ENCODE measurements at places on chromosomes 5 and 9.

- no peak for DNase-seq
These were observed 190.1 kb downstream of the GNA14 start for GRCh38 chr9:77457916-77458592.

GRCh38 chr5:107519900-107520354 lies 150.8 kb downstream of the EFNA5 start:
- DNase-seq, result no peak

DNA sequence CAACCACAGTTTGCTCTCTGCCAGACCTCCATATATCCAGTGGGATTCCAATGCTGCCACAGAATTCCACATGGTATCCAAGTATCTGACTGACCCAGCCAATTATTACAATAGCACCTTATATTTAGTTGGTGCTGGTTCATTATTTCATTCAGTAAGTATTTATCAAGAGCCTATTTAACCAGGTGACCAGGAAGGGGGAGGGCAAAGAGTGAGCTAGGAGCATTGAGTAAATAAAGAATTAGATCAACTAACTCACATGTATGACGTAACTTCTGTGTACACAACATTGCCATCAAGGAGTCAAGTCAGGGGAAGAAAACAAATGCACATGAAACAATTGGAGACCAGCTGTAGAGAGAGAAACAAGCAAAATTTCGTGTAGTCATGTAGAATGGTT lies 207.1 kb upstream of the PAPPA start:
- DNase-seq, result no peak

- no peak for DNase-seq
These were observed 301.1 kb upstream of the PTGER4 start for GRCh38 chr5:40378396-40379177.

- no peak for DNase-seq
These were observed 1.2 kb upstream of the PHYHD1 start for GRCh38 chr9:128919402-128920089.

GRCh38 chr5:94473936-94474335 lies 144.5 kb downstream of the KIAA0825 start:
- no peak for DNase-seq

GRCh38 chr5:116234681-116235080 lies 149.9 kb downstream of the COMMD10 start:
- DNase-seq, result no peak

- no peak for DNase-seq
These were observed 1.5 kb downstream of the FCN1 start for GRCh38 chr9:134916161-134916665.

GRCh38 chr5:10532421-10532820 lies 31.4 kb upstream of the ANKRD33B start:
- DNase-seq, result no peak

GRCh38 chr5:178286226-178287090 lies 53.9 kb upstream of the PHYKPL start:
- DNase-seq, result no peak

GRCh38 chr5:154782326-154782725 lies 27.1 kb downstream of the LARP1 start:
- DNase-seq, result no peak

GRCh38 chr9:131469356-131469755 lies 33.4 kb upstream of the POMT1 start:
- DNase-seq, result no peak

GRCh38 chr5:118637947-118638670 lies 350.2 kb downstream of the DTWD2 start:
- no peak for DNase-seq

GRCh38 chr9:36928670-36929349 lies 105.3 kb downstream of the PAX5 start:
- no peak for DNase-seq

DNA sequence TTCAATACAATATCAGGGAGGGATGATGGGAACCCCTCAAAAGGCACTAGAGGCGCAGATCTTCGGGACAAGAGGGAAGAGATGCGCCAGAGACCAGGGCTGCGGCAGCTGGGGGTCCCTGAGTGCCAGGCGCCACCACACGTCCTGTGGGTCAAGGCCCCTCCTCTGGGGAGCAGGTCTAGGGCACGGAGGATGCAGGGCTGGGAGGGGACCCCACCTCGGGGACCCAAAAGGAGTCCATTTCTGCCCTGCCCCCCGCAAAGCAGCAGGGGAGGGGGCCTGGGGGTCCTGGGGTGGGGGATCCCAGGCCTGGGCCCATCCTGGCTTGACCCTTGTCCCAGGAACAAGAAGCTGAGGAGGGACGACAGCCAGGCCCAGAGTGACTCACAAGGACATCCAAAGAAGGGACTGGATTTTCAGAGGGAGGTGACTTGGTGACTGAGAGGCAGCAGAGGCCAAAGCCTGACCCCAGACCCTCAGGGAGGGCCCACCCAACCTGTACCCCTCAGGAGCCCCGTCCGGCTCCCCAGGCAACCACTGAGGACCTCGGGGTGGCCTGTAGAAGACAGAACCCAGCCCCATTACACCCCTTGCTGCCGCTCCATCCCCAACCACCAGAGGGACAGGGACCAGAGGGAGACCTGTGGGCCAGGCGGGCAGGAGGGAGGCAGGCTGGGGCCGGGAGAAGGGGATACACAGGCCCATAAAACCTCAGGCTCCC lies 54.2 kb downstream of the LRSAM1 start:
- no peak for DNase-seq

- no peak for DNase-seq
These were observed 9.0 kb downstream of the DBH start for GRCh38 chr9:133645021-133645765.

- no peak for DNase-seq
These were observed 162.5 kb downstream of the HSPA4 start for GRCh38 chr5:133214153-133214820.

DNA sequence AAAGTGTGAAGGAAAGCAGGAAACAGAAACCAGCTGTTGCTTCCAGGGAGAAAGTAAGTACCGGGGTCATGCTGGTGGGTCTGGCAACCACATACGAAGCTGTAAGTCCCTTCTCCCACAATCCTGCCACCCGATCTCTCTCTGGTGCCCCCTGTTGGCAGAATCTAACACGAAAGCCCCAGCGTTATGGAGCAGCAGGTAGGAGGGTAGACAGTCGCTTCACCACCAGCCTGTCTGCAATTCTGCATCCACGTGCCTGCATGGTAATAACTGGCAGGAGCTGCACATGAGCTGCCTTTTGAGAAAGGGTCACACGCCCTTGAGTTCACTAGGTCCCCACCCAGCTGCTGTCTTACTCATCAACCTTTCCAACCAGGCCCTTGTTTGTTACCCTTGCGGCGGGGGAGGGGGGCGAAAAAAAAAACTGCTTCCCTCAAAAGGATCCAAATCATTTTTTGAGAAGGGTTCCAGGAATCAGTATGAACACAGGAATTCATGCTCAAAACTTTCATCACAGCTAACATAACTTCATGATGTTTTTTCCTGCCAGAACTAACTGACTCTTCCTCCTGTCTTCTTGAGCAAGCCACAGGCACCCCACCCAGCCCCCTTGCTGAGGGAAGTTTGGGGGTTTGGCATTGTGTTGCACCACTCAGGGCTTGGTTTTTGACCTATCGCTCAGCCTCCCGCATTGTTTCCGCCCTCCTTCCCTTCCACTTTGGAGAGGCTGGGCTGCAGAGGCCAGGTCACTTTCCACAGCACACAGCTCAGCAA lies 19.6 kb upstream of the TMEM252 start:
- no peak for DNase-seq

DNA sequence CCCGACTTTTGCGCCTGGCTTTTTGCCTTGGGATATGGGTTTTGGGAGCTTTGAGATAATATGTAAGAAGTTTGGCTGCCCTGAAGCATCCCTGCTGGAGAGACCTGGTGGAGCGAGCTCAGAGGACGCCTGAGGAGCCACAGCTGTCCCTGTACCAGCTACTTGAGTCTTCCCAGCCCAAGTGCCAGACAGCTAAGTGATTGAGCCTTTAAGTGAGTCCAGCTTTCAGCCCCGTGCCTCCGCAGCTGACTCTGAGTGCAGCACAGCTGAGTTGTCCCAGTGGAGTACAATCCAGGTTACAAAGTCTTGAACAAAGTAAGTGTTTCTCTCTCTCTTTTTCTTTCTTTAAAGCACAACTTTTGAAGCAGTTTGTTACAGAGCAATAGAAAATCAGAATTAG lies 203.8 kb upstream of the DAP start:
- DNase-seq, result no peak

DNA sequence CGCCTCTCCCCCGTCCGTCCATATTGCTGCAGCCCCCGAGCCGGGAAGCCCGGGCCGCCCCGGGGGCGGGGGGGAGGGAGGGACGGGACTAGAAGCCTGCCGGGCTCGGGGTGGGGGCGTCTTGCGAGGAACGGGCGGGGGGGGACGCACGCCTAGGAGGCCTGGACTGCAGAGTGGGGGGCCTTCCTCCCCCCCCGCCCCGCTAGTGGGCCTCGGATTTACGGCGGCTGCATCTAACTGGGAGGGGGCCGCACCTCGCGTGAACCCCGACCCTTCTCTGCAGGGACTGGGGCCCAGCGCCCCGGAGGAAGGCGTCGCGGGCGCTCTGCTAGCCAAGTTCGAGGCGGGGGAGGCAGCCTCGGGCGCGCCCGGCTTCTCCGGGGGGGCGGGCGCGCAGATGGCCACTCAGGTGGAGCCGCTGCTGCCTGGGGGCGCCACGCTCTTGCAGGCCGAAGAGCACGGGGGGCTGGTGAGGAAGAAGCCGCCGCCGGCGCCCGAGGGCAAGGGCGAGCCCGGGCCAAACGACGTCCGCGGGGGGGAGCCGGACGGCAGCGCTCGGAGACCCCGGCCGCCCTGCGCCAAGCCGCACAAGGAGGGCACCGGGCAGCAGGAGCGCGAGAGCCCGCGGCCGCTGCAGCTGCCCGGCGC lies at the start of gene LARP1:
Gene LARP1, plus strand, starts transcription at position 17 of the 648 bp plus-strand sequence. Its CDS starts 381 bp downstream, at position 398.
- no peak for DNase-seq

DNA sequence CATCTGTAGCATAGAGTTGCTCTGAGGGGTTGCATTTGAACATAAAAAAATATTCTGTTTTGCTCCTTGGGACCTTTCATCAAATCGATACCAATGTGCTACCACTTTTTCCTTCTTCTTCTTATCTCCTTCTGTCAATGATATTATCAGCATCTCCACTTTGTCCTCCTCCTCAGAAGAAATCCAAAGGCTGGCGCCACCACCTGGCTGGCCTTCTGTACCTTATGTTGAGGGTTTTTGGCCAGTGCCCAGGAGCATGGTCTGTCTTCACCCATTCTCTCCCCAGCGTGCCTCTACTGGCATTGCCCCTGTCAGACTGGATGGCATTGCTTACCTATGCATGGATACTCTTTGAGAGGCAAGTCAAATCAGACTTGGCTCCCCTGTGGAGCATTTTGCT lies 167.2 kb downstream of the CFAP90 start:
- no peak for DNase-seq

GRCh38 chr9:124353811-124354274 lies 61.4 kb downstream of the PSMB7 start:
- no peak for DNase-seq

- DNase-seq, result no peak
These were observed 6.4 kb upstream of the FPGS start for GRCh38 chr9:127796225-127796813.

DNA sequence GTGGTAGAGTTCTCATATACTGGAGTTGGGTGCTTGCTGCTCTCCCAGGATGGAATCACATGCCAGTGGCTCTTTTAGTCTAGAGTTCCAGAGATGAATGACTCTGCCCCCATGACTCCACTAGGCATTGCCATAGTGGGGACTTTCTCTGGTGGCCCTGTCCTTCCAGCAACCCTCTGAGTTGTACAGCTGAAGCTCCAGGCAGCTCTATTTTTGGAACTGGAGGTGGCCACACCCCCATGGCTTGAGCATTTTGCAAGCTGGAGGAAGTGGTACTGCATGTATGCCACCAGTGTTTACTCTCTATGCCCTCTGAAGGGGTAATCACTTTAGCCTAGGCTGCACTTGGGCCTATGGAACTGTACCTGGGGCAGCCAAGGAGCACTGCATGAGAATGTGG lies 112.6 kb downstream of the RANBP17 start:
- no peak for DNase-seq

GRCh38 chr5:146025114-146025680 lies 80.2 kb downstream of the PLAC8L1 start:
- DNase-seq, result no peak

DNA sequence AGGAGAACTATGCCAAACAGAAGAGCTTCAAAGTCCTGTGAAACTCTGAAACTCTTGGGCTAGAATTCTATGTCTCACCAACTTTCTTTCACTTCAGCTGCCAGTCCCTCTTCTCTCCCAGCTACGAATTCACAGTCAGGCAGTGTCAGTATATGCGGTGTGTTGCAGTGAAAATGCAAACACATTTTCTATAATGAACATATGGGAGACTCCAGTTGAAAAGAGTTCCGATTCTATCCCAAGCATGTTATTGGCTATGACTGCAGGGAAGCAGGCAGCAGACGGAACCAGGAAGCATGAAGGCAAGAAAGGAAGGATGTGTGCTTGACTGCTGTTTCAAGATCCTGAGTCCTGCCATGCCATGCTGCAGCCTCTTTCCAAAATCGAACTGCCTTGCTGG lies 515.7 kb upstream of the TLE4 start:
- DNase-seq, result no peak

GRCh38 chr9:134454476-134454857 lies 128.2 kb downstream of the RXRA start:
- no peak for DNase-seq

DNA sequence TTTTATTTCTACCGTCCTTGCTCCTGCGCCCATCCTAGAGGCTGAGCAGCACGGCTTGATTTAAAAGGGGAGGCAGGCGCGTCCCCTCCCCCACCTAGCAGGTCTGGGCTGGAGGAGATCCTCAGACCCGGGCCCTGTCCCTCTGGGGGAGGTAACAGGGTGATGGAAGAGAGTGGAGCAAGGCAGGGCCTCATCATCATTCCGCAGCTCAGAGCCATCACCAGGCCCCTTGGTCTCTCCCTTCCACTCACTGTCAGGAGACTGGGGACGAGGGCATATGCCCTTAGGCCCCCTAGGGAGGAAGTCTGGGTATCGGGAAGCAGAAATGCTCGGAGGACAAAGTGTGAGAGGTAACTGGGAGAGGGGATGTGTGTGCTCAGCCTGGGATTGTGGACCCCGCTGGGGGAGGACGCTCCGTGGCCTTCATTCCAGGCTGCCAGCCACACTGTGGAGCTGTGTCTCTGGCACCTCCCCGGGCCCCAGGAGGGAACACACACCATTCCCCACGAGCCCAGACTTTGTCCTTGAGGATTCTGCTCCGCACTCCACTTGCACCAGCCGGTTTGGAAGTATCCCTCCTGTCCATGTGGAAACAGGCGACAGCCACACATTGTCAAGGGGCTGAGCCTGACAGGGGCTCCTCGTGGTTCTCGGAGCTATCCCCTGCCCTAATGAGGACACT lies 761 bp downstream of the REEP2 start:
- DNase-seq, result no peak

DNA sequence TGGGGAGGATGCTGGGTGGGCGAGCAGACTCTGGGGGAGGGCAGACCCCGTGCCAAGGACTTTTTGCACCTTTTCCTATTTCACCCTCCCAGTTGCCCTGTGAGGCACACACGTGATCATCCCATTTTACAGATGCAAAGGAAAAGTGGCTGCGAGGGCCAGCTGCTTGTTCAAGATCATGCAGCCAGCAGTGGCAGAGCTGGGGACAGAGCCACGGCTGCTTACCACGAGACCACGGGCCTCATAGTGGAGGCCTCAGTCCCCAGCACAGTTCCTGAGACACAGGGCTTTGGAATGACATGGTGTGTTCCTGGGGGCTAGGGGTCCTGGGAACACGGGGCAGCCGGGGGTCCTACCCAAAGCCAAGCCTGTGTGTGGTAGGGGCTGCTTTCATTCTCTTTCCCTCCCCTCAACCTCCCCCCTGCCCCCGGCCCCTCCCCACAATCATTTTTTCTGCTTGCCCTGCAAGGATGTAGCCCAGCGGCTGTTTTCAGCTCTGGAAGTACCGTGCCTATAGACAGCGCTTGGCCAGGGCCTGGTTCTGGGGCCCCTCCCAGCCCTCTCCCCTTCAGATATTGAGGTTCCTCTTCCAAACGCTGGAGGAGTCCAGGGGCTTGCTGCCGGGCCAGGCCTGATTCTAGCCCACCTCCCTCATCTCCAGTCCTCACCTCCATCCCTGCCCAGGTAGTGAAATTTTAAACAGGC lies 58.5 kb upstream of the IER5L start:
- no peak for DNase-seq
